ENCODE measurements at places on chromosomes 6 and 20.

DNA sequence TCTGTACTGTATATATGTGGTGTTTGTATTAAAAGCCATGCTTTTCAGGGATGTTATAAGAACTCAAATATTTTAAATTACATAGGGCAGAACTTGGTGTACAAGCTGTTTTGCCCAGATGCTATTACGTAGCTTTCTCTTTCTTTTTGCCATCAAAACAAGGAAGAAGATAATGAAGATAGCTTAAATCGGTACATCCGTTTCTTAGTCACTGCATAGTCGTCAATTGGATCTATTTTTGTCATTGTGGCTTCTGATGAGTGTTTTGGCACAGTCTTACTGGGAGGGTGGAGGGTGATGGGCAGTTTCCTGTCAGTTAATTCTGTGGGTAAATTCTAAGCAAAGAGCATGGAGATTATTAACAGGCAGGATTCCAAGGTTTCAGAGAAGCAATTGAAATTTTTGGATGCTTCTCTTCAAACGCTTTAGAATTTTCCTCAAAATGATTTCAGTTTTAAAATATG is 649.1 kb upstream of the GJE1 start:
- DNase-seq = peak; percentile 85

- no peak for DNase-seq
Observed at GRCh38 chr6:45923831-45924391, 91.7 kb downstream of the CLIC5 start.

DNA sequence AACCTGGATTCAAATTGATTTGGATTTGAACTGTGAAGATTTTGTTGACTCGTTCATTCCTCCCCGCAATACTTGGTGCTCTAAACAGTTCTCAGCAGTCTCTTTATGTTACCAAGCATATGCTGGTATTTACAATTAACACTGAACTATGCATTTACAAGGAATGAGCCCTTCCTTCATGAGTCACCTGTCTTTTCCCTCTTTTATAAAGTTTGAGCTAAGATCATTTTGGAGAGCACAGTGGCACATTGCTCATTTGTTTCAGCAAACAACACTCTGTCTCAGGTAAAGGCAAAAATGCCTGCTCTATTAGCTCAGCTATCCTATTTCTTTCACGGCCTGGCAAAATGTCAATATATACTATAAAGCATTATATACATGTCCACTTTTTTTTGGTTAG is 285.4 kb downstream of the PHACTR1 start:
- no peak for DNase-seq

DNA sequence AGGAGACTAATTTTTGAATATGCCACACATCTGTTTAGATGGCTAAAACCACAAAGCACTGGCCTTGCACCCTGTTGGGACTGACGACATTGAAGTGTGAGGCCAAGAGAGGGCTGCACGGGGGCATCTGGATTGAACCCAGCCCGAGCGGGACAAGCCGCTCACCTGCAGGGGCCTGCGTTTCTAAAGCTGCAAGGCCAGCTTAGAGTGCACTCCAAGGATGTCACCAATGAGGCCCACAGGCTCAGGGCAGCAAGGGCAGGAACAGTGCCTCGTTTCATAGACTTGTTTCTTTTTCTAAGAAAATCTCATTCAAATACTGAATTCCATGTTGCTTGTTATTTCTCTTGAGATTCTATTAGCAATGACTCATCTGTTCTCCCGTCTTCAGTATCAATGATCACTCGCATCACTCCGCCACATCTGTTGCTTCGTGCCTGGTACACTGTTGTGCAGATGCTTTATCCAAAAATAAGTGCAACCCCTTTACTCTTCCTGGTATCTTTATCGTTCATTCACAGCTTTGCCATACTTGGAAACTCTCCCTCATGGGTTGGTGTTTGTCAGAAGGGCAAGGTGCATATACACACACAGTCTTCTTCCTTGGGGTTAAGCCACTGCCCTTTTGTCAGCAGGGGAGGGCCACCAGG is 120.1 kb downstream of the IRF4 start:
- no peak for DNase-seq

DNA sequence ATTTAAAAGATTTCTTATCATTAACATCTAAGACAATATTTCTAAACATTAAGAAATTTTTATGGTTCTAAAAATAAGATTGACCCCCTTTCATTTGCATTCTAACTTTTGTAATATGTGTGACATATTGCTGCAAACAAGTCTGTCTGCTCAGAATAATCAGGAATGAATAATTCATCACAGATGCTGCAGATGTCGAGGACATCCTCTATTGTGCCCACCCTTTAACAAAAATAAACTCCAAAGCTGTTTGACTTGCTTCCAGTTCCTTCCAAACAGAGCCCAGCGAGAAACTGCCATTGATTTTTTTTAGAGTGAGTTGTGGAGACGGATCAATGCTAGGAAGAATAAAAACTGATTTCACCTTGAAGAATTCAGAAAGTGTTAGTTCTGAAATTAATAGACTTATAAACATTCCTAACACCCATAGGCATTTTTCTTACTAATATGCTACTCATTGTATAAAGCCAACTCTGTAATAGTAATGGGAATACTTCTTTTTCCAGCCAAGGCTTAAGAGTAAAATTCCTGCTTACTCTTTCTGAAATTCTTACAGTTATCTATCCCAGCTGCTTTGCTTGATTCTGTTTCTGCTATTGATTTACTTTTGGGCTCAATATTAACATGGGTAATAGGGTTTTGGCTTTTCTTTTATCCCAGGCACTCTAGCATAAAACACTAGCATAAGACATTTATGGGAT is 244.8 kb upstream of the FAM83B start:
- no peak for DNase-seq

GRCh38 chr6:44668976-44669934 is 281.7 kb downstream of the CDC5L start:
- DNase-seq = no peak

DNA sequence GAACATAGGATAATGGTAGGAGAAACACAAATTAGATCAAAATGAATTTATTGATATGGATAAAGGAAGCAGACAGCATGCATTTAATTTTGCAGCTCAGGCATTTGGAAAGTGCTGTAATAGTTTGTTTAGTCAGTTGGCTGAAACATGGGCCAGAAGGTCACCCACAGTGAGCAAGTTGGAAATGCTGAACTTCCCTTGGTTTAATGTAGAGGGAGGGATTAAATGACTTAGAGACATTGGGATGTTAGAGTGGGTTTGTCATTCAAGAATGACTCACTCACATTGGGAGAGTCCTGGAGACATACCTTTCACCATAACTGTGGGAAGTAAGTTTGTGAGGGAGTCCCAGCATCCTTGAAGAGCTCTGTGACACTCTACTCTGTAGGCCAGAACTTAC is 231.5 kb upstream of the PLCB4 start:
- DNase-seq = no peak

GRCh38 chr20:57704245-57704644 is 5.6 kb downstream of the PMEPA1 start:
- no peak for DNase-seq

DNA sequence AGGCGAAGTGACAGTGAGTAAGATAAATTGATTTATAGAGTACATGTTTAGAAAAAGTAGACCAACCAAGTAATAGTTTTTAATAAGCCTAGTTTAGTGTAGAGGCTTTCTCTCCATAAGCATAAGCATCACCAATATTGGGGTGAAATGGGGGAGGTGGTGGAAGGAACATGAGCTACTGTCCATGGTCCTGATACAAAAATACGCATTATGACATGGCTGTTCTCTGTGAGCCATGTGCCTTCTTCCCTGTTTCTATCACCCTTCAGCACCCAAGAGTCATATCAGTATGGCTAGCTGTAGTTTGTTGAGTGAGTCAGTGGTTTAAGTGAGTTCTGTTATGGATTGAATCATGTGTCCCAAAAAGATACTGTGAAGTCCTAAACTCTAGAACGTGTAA is 150.8 kb downstream of the EDN1 start:
- no peak for DNase-seq

DNA sequence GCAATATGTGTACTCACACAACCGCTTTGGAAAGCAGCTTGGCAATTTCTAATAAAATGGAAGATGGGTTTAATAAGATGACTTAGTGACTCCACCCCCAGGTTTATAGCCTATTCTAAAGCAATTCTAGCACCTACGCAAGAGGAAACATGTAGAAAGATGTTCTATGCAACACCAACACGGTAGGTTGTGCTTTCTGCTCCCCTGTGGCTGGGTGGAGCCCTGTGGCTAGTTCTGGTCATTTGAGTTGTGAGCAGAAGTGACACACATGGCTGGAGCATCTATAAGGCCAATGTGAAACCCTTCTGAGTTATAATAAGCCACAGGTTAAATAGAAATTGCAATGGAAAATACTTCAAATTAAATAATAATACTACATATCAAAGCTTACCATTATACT is 310.7 kb downstream of the CD83 start:
- DNase-seq = no peak

- no peak for DNase-seq
Observed at GRCh38 chr6:51300510-51300909, 481.8 kb downstream of the TFAP2B start.

DNA sequence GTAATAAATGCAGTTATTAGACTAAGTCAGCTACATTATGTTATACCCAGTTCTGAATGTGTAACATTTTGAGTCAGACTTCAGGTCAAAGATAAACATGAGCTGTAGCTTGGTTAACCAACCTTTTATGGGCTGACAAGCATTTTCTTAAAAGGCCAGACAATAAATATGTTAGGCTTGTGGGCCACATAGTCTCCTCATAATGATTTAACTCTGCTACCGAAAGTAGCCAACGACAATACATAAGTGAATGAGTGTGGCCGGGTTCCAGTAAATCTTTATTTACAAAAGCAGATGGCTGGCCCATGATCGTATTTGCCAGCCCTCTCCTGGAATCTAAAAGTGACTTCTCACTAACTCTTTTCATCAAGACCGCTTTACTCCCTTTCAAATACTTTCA is 49.9 kb downstream of the ATG5 start:
- no peak for DNase-seq

- no peak for DNase-seq
Observed at GRCh38 chr20:6726761-6727160, 40.7 kb upstream of the BMP2 start.

DNA sequence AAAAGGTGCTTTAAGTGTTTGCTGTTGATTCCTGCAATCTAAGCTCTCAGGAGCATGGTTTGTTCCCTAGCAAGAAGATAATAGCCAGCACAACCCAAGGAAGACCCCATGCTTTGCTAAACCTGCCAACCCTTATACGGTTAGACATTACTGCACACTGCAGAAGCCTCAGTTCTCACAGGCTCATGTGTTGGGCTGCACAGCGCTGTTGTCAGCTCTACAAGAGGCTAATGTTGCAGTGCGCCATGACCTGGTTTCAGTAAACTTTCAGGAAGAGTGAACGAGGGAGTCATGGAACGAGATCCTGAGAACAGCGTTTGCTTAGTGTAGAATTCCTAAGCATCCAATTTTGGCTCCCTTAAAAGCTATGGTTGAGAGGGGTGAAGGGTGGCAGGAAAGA is 218.5 kb downstream of the ARHGAP18 start:
- DNase-seq = no peak

- DNase-seq = no peak
Observed at GRCh38 chr20:8390500-8390899, 258.4 kb downstream of the PLCB1 start.

DNA sequence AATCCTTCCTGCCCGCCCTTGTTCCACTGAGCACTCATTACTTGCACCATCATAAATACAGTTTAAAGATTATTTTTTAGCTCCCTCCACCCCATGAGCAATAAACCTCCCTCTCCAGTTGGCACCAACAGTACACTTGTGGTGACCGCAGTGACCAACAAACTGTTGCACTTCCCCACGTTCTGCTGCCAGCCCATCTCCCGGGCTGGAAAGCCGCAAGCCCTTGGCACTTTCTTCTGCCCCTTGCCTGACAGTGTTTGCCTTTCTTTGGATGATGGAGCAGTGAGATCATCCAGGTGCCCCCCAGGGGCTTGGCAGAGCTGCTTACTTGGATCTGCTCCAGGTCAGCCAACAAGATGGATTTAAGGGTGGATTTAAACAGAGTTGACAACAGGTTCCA is 21.6 kb downstream of the KCNB1 start:
- DNase-seq = no peak

- no peak for DNase-seq
Observed at GRCh38 chr6:150336299-150336698, 32.5 kb upstream of the IYD start.

DNA sequence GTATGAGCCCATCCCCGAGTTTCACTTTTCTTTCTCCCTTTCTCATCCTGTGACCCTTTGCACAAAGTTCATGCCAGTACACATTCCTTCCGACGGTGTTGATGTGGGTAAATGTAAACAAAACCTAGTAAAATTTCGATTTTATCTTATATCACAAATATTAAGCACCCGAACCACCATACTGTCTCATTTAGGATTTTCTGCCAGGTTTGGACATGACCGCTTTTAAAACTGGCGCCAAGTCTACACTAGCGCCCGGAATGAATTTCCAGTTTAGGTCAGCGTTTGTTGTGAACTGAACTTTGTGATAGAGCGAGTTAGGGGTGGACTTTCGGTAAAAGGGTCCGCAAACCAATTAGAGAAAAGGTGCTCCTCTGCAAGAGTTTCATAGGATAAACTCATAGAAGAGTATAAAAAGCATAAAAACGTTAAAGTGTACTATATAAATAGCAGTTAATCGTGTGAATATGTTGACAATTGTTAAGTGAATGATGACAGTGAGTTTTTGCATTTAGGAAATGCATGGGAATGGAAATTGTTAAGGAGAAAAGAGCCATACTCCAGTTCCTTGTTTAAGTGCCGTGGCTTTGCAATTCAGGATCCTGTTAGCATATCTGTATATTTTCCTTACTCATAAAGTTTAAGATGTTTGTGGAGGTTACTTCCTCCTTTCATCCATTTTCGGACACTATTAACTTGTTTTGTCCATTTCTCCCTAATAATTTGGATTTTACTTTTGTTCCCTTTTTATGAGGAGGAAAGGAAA is 937 bp downstream of the AKAP7 start:
- DNase-seq = no peak

- no peak for DNase-seq
Observed at GRCh38 chr6:164142322-164142721, 727.8 kb downstream of the QKI start.

DNA sequence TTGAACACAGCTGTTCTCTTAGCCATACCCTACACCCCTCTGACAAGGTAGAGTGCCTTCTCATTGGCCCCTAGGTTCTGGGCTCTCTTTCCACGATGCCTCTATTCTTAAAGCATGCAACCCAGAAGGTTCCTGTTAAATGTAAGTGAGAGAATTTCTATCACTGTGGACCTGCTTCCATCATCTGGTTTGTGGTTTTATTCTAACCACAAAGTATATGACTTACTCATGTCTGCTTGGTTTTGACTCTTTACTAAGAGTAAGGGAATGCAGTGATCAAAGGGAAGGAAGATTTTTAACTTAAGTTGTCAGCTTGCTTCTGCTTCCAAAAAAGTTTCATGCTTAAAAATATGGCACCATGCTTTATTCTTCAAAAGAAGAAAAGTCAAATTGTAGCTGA is 80.2 kb downstream of the ANKEF1 start:
- DNase-seq = no peak

- DNase-seq = no peak
Observed at GRCh38 chr6:42845327-42845694, 34.1 kb upstream of the RPL7L1 start.

GRCh38 chr20:8671370-8671961 is 397.4 kb upstream of the PLCB4 start:
- no peak for DNase-seq

Data from CD4-positive, alpha-beta memory T cell (primary cell).